Mesothelial cell of epicardium (in vitro differentiated cells): ENCODE measurements at places on chromosomes 5 and 9. TPM values are rescaled to one million over a fixed set of nuclear protein-coding genes. Genes with fewer than 3 reads are reported as not detected.

DNA sequence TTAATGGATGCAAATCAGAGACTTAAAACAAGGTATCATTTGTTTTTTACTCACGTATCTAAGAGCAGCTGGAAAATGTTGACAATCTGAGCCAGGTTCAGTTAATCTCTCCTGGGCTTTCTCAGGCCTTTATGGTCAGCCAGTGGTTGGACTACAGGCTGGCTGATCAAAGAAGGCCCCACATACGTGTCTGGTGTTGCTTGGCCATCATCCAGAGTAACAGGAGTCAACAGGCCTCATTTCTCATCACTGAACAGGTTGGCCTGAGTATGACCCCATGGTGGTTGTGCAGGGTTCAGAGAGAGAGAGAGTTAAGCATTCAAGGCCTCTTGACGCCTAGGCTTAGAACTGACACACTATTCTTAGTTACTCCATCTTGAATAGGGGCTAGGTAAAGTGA lies 97.0 kb upstream of the VLDLR start:
- no peaks in the 10 kb centered on the region for H3K4me1 ChIP-seq
- H3K27me3 ChIP-seq = no peaks in the 10 kb centered on the region
- peaks cover 30% of the 10 kb centered on the region for H3K36me3 ChIP-seq
- no peak for DNase-seq
- H3K27ac ChIP-seq = no peak overlapping the region
- no peak overlapping the region for H3K4me3 ChIP-seq

Gene PCDHGA12
- 4.1 to 5.2 TPM (median 4.5 TPM) in 3 replicates for total RNA-seq

- peaks cover 11% of the 10 kb centered on the region for H3K4me1 ChIP-seq
- H3K27me3 ChIP-seq = peaks cover 3% of the 10 kb centered on the region
- H3K36me3 ChIP-seq = no peaks in the 10 kb centered on the region
- no peak overlapping the region for H3K27ac ChIP-seq
- no peak for DNase-seq
Observed at GRCh38 chr5:71925608-71926091, 181.6 kb upstream of the MAP1B start.

Gene ANKRD31
- total RNA-seq = 1.1 to 1.4 TPM (median 1.3 TPM) in 3 replicates

DNA sequence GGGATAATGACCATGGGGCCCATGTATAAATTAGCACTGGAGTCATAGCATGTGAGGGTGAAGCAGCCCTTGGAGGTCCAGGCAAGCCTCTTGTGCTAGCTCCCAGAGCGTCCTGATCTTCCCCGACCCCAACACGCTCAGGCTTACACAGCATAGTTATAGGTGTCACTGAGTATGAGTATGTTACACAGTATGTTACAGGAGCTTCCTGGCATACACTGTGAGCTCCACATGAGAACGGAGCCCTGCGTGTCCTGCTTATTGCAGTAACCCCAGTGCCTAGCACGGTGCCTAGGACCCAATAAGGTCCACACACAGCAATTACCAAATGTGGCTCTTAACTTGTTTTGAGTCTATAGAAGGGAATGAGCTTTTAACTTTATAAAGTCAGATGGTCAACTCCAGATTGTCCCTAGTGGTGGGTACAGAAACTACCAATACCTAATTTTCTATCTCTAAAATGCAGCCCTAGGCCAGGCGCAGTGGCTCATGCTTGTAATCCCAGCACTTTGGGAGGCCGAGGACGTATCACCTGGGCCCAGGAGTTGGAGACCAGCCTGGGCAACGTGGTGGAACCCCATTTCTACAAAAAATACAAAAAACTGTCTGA lies 64.1 kb downstream of the PLAC8L1 start:
- no peaks in the 10 kb centered on the region for H3K4me1 ChIP-seq
- no peak overlapping the region for H3K4me3 ChIP-seq
- H3K36me3 ChIP-seq = no peaks in the 10 kb centered on the region
- H3K27ac ChIP-seq = no peak overlapping the region

- H3K27me3 ChIP-seq = no peaks in the 10 kb centered on the region
- no peak overlapping the region for H3K27ac ChIP-seq
- peaks cover 6% of the 10 kb centered on the region for H3K36me3 ChIP-seq
- H3K4me3 ChIP-seq = no peak overlapping the region
- DNase-seq = no peak
- peaks cover 12% of the 10 kb centered on the region for H3K4me1 ChIP-seq
Observed at GRCh38 chr9:116451500-116452115, 235.5 kb upstream of the TRIM32 start.

- H3K4me3 ChIP-seq = no peak overlapping the region
- no peak overlapping the region for H3K27ac ChIP-seq
- H3K36me3 ChIP-seq = no peaks in the 10 kb centered on the region
- no peak for DNase-seq
Observed at GRCh38 chr5:78472469-78473106, 112.2 kb downstream of the SCAMP1 start.

Gene LRRC26
- not detected in 3 replicates for total RNA-seq

DNA sequence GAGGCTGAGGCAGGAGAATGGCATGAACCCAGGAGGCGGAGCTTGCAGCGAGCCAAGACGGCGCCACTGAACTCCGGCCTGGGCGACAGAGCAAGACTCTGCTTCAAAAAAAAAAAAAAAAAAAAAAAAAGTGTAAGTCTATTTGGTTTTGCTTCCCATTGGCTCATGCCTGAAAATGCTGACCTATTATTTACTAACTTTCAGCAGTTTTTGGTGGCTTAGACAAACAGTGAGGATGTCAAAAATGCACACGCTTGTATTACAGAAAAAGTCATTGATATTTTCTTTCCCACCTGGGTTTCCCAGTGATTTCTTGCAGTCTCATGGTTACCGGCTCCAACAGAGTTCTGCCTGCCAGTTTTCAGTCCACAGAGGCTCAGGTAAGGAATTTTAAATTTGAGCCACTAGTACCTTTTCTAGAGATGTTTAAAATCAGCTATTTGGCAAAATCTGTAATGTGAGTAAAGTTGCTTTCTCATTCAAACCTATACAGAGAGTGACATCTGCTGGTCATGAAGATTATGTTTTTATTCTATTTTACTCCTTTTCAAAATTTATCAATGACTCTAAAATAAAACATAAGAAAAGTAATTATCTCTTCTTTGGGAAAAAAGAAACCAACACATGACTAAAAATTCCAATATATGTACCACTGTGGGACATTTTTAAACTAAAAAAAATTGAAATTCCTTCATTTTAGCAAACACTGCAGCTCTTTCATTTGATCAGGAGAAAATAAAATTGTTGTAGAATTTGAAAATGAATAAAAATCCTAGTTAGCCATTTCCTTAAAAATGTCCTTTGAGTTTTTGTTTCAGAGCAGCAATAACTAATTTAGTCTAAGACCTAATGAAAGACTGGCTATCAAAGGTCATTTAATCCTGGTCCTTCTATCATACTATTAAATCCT lies 8.8 kb downstream of the FAM200C start:
- no peaks in the 10 kb centered on the region for H3K27me3 ChIP-seq
- no peaks in the 10 kb centered on the region for H3K4me1 ChIP-seq
- no peak for DNase-seq
- H3K27ac ChIP-seq = no peak overlapping the region
- H3K36me3 ChIP-seq = peaks cover 18% of the 10 kb centered on the region
